ENCODE measurements at places on chromosomes 2 and 18.
A peak's percentile ranks its signal among the peaks of the same experiment; 100 is the strongest.

GRCh38 chr18:23528580-23529472 is 25.5 kb downstream of the RMC1 start:
- no peak for DNase-seq

GRCh38 chr2:57296795-57297517 is 749.6 kb upstream of the VRK2 start:
- no peak for DNase-seq

DNA sequence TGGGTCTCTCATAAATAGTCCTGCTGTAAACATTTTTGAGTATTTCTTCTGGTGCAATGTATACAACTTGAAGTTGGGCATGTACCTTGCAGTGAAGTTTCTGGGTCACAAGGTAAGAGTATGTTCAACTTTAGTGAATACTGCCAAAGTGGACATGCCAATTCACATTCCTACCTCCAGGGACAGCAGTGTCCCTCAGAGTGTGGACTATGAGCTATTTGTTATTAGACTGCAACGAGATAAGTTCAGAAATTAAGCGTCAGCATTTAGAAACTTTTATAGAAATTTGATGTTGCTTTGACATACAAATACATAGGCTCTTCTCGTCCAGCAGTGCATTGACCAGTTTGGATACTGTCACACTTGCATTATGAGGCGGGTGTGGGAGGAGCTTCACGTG is 7.2 kb upstream of the ACKR3 start:
- peak; percentile 37 for DNase-seq

DNA sequence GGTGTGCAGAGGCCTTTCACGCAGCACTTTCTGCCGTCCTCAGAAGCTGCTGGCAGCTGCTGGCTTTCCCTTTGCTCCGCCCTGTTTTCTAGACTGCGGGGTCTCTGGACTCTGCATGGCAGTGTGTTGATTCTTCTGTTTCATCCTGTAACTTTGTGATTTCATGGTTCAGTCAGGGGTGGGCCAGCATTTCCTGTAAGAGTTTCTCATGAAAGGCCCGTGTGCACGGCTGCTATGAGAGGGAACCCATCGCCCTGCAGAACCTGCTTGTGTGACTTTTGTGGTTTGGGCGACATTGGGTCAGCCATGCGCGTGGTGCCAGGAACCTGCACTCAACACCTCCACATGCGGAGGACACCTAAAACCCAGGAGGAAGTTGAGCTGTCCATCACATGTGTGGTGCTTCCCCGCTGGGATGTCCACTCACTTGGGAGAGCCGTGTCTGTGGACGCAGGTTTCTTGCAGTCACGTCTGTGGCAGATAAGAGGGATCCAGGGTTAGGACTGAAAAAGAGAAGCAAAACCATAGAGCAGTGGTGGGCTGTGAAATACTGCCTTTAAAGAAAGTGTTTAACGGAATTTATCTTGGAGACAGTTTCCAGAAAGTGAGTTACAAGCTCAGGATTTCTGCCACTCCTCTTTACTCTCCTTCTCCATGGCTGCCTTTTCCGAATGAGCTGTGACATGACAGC is 167.3 kb upstream of the ALKAL2 start:
- no peak for DNase-seq

GRCh38 chr2:44005846-44006245 is 10.1 kb upstream of the LRPPRC start:
- no peak for DNase-seq

DNA sequence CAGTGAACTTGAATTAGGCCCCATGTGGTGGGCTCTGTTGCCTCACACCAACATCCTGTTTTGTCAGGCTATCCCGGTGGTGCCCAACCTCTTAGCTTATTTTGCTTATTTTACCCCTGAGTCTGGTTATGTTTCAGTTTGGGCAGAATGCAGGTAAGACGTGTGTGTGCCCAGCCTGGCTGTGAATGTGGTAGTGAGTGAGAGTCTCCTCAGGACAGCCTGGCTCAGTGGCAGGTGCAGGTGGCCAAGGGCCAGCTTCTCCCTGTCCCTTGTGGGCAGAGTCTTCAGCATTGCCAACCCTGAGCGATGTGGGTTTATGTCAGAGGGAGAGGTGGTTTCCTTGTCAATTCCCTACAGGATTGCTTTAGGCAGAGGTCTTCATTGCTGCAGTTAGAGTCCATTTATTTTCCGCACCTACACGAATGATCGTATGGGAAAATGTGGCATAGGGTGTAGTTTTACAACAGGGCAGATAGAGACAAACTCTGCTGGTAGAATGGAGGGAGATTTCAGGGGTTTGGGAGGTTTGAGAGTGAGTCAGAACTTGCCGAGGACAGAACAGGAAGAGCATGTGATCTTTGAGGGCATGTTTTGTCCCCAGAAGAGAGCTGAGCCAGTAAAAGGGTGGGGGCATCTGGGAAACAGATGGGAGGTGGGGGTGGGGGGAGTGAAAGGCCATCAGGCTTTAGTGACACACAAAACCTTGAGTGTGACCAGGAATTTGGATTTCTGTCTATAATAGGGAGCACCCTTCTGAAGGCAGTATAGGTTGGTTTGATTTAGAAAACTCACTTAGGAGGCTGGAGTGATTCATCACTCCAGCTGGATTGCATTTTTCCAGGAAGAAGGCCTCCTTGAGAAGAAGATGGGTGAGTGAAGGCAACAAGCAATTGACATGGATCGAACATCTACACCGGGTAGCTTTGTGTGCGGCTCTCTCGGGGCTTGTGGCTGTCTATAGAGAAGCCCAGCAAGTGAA is 156.2 kb upstream of the CELF4 start:
- no peak for DNase-seq

- DNase-seq = peak; percentile 66
Observed at GRCh38 chr2:10272464-10272863, 30.2 kb upstream of the HPCAL1 start.

GRCh38 chr2:68083346-68083745 is 20.5 kb upstream of the C1D start:
- DNase-seq = no peak

- DNase-seq = peak; percentile 91
Observed at GRCh38 chr2:203819434-203820133, 48.0 kb upstream of the CTLA4 start.

DNA sequence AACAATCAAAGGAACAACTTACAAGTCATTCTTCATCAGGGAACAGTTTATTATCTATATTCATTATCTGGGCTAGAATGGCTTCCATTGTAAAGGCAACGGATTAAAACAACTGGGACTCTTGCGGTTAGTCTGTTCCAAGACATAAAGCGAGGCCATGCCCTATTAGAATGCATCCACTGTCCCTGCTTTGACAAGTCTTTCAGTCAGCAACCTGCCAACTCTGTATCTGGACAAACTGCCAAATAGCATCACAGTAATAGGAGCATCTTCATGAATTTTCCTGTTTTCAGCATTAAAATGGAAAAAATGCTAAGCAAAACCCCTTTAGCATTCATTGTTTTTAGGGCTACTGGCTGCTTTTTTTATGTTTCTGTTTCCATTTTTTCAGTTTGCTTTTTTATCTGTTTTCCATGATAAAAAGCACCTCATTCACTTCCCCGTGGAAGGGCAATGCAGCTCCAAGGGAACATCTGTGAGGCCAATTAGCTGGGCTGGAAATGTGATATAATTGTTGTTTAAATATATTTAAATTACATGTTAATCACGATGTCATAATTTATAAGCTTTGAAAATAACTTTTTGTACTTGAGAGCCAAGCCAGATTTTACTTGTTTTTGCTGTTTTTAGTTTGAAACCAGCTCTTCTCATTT is 834.3 kb downstream of the CPS1 start:
- DNase-seq = no peak

- DNase-seq = peak; percentile 63
Observed at GRCh38 chr2:71510196-71510807, 56.9 kb downstream of the DYSF start.

DNA sequence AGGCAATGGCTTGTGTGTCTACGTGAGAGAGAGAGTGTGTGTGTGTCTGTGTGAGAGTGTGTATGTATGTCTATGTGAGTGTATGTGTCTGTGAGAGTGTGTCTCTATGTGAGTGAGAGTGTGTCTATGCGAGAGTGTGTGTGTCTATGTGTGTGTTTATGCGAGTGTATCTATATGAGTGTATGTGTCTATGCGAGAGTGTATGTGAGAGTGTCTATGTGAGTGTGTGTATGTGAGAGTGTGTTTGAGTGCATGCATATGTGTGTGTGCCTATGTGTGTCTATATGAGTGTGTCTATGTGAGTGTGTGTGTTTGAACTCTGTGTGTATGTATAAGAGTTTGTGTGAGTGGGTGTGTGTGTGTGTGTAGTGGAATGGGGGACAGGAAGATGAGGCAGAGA is 9.8 kb upstream of the GNLY start:
- no peak for DNase-seq

- no peak for DNase-seq
Observed at GRCh38 chr2:120310136-120310535, 35.8 kb upstream of the INHBB start.

GRCh38 chr18:61731693-61732376 is 161.0 kb downstream of the RNF152 start:
- no peak for DNase-seq

- no peak for DNase-seq
Observed at GRCh38 chr18:34929336-34929780, 111.9 kb upstream of the MAPRE2 start.

- no peak for DNase-seq
Observed at GRCh38 chr2:70090706-70091334, 3.5 kb downstream of the PCBP1 start.

DNA sequence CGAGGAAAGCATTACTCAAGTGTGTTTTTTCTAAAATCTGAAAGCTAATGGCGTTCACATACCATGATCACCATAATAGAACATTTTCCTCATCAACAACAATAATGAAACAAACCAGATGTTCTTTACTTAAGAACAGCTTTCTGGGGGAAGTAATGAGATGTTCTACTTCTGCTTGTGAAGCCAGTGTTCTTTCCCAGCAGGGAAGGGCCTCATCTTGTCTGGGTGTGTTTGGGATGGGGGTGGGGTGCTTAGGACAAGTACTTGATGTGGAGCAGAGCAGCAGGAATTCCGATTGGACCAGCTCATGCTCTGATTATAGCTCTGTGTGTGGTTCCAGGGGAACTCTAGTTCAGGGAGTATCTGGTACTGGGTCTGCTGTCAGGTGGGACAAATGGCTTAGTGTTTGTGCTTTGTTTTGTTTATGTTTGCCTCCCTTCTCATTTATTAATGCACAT is 163.0 kb upstream of the NOSTRIN start:
- peak; percentile 65 for DNase-seq

DNA sequence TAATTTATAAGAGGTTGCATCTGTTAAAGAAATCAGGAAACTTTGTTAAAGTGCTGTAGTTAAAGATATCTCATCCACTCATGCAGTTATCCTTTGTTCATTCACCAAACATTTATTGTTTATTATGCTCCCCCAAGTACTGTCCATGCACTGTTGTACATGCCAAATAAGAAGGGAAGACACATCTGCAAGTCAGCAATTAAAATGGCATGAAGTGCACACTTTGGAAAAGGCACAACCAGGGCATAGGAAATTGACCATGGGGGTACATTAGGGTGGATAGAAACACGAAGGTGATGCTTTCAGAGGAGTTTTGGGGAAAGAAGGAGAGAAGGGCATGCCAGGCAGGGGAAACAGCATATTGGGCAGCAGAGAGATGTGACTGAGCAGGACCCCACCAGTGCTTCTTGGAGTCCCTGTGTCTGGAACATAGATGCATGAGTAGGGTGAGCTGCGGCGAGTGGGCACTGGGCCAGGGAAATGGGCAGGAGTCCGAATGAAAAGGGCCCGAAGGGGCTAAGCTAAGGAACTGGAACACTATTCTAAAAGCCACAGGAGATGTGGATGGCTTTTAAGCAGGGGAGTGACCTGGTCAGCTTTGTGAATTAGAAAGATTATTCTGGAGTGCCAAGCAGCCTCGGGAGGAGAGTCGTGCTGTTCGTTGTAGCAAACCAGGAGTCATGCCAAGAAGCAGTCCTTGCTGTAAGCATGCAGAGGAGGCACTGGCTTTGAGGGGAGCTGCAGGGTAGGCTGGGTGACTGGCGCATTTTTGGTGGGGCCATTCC is 316.3 kb downstream of the AGPS start:
- no peak for DNase-seq

DNA sequence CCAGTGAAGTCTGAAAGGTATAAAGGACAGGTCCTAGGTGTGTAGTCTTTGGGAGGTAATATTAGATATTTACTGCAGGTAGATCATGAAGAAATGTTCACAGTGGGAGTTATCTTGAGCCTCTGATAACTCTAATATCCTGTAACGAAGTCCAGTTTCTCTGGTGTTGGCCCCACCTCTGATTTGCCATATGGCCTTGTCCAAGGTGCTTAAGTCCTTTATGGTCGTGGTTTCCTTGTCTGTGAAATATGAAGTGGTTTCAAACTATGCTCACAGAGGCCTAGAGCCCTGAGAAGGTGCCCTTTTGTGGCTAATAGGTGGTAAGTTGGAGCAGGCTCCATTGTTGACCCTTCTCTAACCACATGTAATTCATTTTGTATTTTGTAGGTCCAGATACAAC is 190.7 kb downstream of the ICOS start:
- peak; percentile 76 for DNase-seq

DNA sequence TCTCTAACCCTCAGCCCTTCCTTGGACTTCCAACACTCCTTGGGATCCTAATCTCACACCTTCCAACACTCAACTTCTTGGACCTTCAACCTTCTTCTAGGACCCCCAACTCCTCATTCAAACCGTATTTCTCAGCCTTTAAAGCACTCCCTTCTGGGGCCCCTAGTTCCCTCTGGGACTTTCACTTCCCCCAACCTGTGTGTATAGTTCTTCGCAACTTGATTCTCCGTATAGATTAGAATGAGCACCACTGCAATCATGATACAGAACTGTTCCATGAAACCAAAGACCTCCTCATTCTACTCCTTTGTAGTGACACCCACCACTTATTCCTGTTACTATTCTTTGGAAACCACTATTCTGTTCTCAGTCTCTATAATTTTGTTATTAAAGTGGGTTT is 62.0 kb upstream of the NFU1 start:
- DNase-seq = no peak

DNA sequence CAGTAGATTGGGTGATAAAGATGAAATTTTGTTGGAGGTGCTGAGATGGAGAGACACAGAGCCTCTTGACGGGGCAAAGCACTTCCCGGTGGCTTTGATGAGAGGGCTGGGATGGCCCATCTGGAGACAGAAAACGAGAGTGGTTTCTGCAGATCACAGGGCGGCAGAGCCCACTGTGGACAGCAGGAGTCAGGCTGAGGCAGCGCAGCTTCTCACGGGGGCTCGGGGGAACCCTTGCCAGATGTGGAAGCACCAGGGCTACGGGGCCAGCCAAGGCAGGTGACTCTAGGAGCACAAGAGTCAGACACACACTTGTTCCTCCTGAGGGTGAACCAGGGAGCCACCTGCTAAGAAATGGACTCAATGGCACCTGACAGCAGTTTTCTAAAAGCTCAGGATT is 78.5 kb downstream of the TPO start:
- no peak for DNase-seq

- DNase-seq = no peak
Observed at GRCh38 chr18:75264926-75265597, 54.5 kb downstream of the TSHZ1 start.

All from small intestine (tissue), 16 donors.